ENCODE measurements at places on chromosomes 11 and 22. TPM values are rescaled to one million over a fixed set of nuclear protein-coding genes. Genes with fewer than 3 reads are reported as not detected.
A peak's percentile ranks its signal among the peaks of the same experiment; 100 is the strongest.

Gene PKP3
- total RNA-seq, result 28.7 TPM

Gene TIMM10
- 82.2 TPM for total RNA-seq

Gene FIBIN
- not detected for total RNA-seq

Gene HEPHL1
- total RNA-seq, result 0.07 TPM

Gene PGA5
- not detected for total RNA-seq

Gene TNRC6B
- total RNA-seq, result 13.2 TPM

Gene PRODH
- not detected for total RNA-seq

DNA sequence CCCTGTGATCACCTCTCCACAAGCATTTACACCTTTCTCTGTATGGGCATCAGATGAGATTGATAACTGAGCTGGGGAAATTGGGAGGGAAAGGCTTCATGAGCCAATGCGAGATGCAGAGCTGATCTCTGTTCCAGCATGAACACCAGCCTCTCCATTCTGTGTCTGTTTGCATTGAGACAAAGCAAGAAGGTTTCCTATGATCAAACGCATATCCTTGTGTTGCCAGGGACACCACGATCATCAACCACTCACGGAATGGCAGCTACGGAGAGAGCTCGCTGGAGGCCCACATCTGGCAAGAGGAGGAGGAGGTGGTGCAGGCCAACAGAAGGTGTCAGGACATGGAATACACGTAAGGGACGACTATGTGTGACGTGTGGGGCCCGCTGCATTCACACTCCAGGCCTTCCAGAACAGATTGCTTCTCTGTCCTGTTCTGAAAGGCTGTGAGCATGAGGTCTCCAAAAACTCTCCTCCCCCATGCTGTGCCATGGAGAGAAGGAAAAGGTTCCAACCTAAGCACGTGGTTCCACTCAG is 96.4 kb downstream of the AMOTL1 start:
- no peak for DNase-seq
- no peaks in the 10 kb centered on the region for H3K27me3 ChIP-seq
- H3K4me3 ChIP-seq, result no peak overlapping the region
- no peaks in the 10 kb centered on the region for H3K4me1 ChIP-seq
- H3K27ac ChIP-seq, result no peak overlapping the region

DNA sequence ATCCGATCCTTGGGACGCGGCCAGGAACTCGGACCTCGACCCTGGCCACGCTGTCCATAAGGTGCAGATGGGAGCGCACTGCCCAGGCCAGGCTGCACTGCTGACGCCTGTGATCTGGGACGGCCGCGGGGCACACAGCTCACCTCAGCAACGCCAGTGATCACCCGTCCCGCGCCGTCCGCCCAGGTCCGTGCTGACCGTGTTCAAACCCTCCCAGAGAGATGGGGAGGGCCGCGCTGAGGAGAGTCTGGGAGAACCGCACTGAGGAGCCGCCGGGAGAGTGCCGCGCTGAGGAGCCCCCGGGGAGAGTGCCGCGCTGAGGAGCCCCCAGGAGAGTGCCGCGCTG is 636 bp downstream of the KCNQ1OT1 start:
- H3K27ac ChIP-seq, result peak overlapping the region; percentile 78
- peaks cover 2% of the 10 kb centered on the region for H3K36me3 ChIP-seq

DNA sequence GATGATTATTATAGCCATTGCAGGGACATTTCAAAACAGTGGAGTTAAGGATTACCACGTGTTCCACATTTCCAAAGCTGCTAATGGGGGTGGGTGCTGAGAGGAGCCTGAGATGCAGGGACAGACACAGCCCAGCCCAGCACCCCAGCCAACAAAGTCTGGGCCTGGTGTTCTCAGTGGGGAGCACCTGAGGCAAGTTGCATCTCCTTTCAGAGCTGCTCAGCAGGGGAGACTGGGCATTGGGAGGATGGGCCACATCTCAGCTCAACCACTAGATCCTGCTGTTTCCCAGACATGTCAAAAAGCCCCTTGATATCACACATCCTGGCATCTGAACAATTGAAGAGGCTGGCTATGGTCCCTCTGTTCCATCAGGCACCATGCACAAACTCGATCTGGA is 458.0 kb upstream of the KIRREL3 start:
- no peak overlapping the region for H3K4me3 ChIP-seq
- no peak for DNase-seq
- H3K27ac ChIP-seq, result no peak overlapping the region
